ENCODE measurements at places on chromosomes 3 and 15.
A peak's percentile ranks its signal among the peaks of the same experiment; 100 is the strongest.

DNA sequence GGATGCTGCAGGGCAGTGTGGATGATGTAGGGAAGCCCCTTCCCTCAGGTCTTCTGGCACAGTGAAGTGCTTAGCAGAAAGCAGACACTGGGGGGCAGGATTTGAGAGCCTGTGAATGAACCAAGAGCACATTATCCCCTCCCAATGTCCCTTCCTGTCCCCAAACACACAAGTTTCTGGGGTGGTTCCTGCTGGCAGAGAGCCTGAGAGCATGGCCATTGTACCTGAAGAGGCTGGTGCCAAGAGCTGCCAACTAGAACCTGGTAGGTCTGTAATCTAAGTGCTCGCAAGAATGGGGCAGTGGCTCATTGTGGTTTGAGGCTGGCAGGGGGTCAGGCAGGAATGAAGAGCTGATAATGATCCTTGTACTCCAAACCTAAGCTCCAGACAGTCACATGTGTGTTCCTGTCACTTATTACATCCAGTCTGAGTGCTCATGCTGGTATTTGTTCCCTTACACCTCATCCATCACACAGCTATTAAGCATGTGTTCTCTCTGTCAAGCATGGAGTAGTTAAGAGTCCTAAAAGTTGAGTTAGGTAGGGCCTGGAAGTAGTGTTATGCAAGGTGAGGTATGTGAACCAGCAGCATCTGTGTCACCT, 6.7 kb upstream of the CCR1 start:
- DNase-seq = no peak

GRCh38 chr3:61839256-61839655, 277.9 kb downstream of the PTPRG start:
- no peak for DNase-seq

DNA sequence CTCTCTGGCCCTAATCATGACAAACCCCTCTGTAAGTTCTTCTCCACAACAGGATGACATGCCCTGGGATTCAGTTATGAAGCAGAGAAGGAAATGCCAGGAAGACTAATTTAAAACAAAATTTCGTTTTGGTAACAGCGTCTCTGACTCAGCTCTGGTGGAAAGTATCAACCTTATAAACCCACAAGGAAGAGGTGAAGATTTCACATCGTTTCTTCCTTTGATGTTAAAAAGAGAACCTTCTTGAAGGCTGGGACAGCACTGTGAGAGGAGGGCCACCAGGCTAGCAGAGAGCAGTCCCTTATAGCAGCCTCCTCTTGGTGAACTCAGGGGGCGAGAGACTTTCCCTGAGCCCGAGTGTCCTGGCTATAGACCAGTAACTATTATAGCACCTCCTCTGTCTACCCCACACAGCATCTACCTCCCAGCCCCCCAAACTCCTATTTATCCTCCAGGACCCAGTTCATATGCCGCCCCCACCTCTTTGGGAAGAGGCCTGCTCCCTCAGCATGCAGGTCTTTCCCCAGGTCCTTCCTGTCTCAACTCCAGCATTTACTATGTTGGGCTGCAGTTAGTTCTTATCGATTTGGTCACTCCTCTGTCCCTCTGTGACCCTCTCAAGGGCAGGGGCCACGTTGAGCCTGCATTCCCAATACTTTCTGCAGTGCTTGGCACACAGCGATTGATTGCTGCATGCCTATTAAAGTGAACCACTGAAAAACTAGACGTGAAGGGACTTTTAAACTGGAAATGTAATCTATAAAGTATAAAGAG, 321.5 kb upstream of the ICE2 start:
- DNase-seq = no peak

GRCh38 chr15:73750438-73750837, 2.7 kb downstream of the INSYN1 start:
- DNase-seq = no peak

GRCh38 chr3:59425942-59426341, 376.1 kb upstream of the CFAP20DC start:
- DNase-seq = no peak

DNA sequence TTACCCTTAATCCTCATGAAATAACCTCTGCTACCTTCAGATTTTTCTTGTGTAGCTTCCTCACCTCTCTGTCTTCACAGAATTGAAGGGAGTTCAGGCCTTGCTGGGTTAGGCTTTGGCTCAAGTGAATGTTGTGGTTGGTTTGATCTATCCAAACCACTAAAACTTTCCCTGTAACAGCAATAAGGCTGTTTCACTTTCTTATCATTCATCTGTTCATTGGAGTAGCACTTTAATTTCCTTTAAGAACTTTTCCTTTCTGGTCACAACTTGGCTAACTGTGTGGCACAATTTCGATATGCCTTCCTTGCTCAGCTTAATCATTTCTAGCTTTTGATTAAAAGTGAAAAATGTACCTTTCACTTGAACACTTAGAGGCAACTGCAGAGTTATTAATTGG, 129.8 kb downstream of the NR1I2 start:
- no peak for DNase-seq

GRCh38 chr15:99187936-99188335, 61.4 kb downstream of the TTC23 start:
- no peak for DNase-seq

GRCh38 chr3:95408464-95408862, 1345.6 kb downstream of the NSUN3 start:
- DNase-seq = no peak

- DNase-seq = no peak
Measured at GRCh38 chr15:32844118-32844711, 126.4 kb downstream of the GREM1 start.

DNA sequence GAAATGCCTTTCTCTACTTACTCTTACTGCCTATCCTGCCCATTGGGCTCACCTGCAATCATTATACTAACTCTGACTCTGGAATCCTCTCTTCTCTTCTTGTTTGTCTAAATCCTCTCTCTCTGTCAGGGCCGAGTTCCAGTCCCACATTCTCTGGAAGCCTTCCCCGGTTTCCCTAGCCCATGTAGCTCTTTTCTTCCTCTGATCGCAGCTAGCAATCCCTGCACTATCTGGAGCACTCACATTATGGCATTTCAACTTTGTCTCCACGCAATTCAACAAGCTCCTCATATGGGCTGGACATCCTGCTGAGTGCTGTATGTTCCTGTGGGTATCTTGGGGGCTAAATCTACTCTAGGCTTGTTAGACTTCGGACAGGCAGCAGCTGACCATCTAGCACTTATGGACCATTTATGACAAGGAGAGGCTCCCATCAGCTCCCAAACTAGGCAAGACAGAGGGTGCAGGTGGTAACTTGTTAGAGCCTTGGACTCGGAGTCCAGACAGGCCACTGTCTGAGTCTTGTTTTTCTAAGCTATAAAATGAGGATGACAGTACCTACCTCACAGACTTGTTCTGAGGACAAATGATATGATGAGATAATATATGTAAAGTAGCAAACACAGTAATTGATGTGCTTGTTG, 58.3 kb downstream of the EPHB3 start:
- DNase-seq = no peak

GRCh38 chr15:77715051-77715450, 82.3 kb upstream of the LINGO1 start:
- no peak for DNase-seq

- DNase-seq = peak; percentile 66
Measured at GRCh38 chr3:4994823-4995499, 15.7 kb downstream of the BHLHE40 start.

GRCh38 chr3:179236669-179237301, 14.1 kb downstream of the KCNMB3 start:
- DNase-seq = no peak

DNA sequence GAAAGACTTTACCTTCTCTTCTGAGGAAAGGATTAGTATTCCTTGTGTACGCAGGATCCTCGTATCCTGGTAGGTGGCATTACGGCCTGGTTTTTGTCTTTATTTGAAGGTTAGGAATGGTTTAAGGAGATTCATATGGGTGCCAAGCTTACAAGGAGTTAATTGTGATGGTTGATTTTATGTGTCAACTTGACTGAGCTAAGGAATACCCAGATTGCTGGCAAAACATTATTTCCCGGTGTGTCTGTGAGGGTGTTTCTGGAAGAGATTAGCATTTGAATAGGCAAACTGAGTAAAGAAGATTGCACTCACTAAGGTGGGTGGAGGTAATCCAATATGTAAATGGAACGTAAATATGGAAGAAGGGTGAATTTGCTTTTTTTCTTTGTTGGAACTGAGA, 44.4 kb upstream of the ABI3BP start:
- DNase-seq = no peak

DNA sequence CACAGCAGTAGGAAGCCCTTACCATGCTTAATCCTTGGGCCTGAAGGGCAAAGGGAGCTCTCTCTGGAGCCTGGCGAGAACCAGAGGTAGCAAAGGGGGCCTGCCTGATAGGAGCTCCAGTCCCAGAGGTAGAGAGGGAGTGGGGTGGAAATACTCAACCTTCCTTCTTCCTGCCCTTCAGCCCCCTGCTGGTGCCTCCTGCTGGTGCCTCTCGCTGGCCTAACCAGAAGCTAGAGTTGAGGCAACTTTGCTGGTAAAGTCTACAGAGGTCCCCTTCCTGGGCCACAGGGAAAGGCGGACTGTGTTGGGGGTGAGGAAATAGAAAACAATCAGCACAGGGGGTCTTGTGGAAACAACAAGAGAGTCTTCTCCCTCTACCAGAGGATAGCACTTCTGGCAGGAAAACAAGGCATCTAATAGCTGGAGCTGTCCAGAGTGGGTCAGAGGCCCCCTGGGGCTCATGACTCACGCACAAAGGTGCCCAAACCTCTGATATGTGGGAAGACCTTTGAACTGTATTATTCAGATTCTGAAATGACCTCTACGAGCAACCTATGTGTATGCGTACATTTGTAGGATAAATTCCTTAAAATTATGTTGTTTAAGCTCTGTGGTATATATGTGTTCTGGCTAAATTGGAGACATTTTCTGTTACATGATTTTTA, 133.9 kb downstream of the LRRC28 start:
- no peak for DNase-seq

GRCh38 chr15:69609176-69609575, 156.6 kb downstream of the RPLP1 start:
- no peak for DNase-seq

DNA sequence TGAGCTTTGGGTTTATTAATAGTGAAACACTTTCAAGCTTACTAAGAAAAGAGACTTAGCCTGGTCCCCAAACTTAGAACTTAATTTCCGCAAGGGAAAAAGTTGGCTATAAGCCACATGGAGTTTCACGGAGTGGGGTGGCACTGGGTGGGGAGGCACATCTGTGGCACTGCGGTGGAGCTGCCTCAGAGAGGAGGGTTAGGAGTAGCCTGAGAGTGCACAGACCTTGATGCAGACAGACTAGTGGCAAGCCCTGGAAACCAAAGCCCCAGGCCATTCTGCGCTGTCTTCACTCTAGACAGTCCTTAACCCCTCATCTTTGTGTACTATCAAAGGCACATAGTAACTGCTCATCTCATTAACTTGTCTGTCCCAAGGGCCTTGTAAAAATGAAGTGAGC, 22.0 kb downstream of the CXCR6 start:
- DNase-seq = no peak

- DNase-seq = no peak
Measured at GRCh38 chr15:42911058-42911592, 9.5 kb downstream of the TTBK2 start.

DNA sequence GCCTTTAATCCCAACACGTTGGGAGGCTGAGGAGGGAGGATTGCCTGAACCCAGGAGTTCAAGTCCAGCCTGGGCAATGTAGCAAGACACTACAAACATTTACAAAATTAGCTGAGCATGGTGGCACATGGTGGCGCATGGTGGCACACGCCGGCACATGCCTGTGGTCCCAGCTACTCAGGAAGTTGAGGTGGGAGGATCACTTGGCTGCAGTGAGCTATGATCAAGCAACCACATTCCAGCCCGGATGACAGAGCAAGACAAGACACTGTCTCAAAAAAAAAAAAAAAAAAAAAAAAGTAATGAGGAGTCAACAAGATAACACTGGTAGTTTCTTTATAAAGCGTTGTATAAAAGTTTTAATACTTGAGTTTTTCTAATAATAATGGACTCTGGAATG, 10.1 kb downstream of the FEZF2 start:
- no peak for DNase-seq

GRCh38 chr3:28476194-28476593, 127.6 kb upstream of the AZI2 start:
- DNase-seq = no peak
